ENCODE measurements at places on chromosomes 7 and 10. TPM values are rescaled to one million over a fixed set of nuclear protein-coding genes. Genes with fewer than 3 reads are reported as not detected.
A peak's percentile ranks its signal among the peaks of the same experiment; 100 is the strongest.

DNA sequence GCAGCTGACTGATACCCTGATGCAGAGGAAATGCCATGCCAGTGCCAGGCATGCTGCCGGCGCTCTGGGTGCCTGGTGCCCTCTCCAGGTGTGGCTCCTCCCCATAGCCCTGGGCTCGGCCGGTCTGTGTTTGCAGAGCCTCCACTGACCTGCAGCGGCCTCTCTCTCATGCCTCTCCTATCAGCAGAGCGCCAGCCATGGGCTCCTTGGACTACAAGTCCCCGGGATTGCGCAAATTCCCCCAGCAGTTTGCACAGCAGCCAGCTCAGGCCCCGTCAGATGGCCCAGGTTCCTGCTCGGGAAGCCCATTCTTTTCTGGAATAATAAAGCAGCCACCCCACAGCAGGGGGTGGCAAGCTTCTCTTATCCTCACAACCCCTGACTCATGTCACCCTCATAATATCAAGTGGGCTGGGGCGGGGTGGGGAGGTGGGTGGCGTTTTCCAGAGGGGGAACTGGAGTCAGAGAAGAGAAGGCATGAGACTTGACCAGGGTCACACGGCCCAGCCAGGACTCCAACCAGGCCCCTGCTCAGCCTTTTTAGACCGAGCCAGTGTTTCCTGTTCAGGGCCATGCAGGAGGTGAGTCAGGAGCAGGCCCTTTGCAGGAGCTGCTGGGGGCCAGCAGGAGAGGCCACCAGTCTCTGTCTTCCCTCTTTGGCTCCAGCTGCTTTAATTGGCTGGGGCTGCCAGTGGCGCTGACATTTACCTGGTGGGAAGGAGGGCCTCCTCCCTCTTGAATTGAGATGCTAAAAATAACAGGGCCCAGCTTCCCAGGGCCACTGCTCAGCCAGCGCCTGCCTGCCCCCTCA, 58.6 kb downstream of the ZMIZ1 start:
- no peaks in the 10 kb centered on the region for H3K4me1 ChIP-seq
- H3K36me3 ChIP-seq, result no peaks in the 10 kb centered on the region
- no peaks in the 10 kb centered on the region for H3K27me3 ChIP-seq
- DNase-seq, result no peak
- H3K27ac ChIP-seq, result no peak overlapping the region

Gene LIPN
- total RNA-seq, result not detected

Gene ARMS2
- total RNA-seq, result not detected

- H3K36me3 ChIP-seq, result no peaks in the 10 kb centered on the region
- no peak overlapping the region for H3K4me3 ChIP-seq
- H3K27me3 ChIP-seq, result peaks cover 11% of the 10 kb centered on the region
Measured at GRCh38 chr10:95741807-95742467, 14.0 kb upstream of the ENTPD1 start.

Gene TMEM72
- total RNA-seq, result not detected

GRCh38 chr7:111958896-111959295, 247.3 kb downstream of the DOCK4 start:
- no peaks in the 10 kb centered on the region for H3K4me1 ChIP-seq
- no peaks in the 10 kb centered on the region for H3K36me3 ChIP-seq
- H3K27me3 ChIP-seq, result peaks cover 1% of the 10 kb centered on the region
- H3K4me3 ChIP-seq, result no peak overlapping the region
- H3K27ac ChIP-seq, result no peak overlapping the region
- DNase-seq, result no peak

DNA sequence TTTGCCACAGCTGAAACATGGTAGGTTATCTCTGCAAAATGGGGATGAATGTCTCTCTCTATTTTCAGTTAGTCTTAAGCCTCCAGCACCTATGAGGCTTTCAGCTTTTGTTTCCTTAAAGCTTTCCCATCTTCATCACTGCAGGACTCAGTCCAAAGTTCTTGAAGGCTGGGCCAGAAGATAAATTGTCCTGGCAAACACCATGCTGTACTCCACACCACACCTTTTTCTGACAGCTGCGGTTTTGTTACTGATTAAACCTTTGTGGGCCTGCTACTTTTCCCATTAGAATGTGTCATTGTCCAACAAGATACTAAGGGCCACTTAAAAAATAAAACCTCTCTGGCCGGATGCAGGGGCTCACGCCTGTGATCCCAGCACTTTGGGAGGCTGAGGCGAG, 87.2 kb upstream of the A1CF start:
- no peak overlapping the region for H3K27ac ChIP-seq
- H3K27me3 ChIP-seq, result no peaks in the 10 kb centered on the region
- no peaks in the 10 kb centered on the region for H3K4me1 ChIP-seq
- DNase-seq, result no peak
- H3K4me3 ChIP-seq, result no peak overlapping the region

- no peak overlapping the region for H3K27ac ChIP-seq
- no peak for DNase-seq
- H3K4me1 ChIP-seq, result peaks cover 3% of the 10 kb centered on the region
- H3K36me3 ChIP-seq, result no peaks in the 10 kb centered on the region
Measured at GRCh38 chr7:21192657-21193056, 235.2 kb upstream of the SP4 start.

- peak overlapping the region; percentile 76 for H3K27ac ChIP-seq
- H3K4me1 ChIP-seq, result peaks cover 29% of the 10 kb centered on the region
- no peaks in the 10 kb centered on the region for H3K27me3 ChIP-seq
- no peak overlapping the region for H3K4me3 ChIP-seq
- no peaks in the 10 kb centered on the region for H3K36me3 ChIP-seq
- no peak for DNase-seq
Measured at GRCh38 chr7:106062521-106062931, 49.6 kb downstream of the SYPL1 start.

Gene ANKRD30A
- not detected for total RNA-seq

DNA sequence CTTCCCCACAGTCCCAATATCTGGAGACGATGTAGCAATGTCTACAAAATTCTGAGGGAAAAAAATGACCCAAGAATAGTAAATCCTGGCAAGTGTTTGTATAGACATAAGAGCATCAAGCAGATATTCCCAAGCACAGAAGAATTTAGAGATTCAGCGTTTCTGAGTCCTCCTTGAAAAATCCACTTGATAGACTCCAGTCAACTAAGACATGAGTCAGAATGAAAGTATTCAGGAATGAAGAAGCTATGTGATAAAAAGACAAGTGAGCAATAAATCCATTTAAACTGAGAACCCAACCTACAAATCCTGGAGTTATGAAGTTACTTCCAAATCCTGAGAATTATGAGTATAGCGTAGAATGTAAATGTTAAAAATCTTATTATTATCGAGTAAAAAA, 86.1 kb upstream of the NPY start:
- no peak overlapping the region for H3K27ac ChIP-seq
- no peaks in the 10 kb centered on the region for H3K27me3 ChIP-seq
- peaks cover 17% of the 10 kb centered on the region for H3K4me1 ChIP-seq

Gene CHST15
- total RNA-seq, result 0.47 TPM

DNA sequence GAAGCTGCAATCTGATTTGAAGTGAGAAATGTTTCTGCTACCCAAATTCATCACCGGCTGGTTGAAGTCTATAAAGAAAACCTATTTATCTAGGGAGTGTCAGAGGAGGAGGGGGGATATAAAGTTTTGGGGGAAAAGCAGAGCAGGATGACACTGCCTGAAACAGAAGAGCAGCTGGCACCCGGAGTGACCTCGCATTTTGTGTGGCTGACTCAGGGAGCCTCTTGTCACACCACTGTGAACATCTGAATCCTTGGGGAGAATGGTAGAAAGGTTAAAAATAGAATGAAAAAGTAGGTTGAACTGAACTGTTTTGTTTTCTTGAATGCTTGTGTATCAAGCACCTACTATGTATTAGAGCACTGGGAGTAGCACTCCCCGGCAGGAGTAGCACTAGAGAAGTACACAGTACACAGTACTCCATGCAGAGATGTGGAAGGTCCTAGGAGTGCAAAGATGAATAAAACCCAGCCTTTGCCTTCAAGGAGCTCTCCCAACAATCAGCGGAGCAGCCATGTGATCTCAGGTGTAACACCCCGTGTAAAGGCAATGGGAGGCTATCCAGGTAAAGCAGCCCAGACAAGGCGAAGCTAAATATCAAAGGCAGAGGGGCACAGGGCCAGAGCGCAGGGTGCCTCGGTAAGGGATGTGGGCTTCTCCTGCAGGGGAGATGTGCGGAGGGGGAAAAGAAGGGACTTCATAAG, 13.5 kb downstream of the CRTAC1 start:
- H3K36me3 ChIP-seq, result no peaks in the 10 kb centered on the region
- no peaks in the 10 kb centered on the region for H3K4me1 ChIP-seq
- DNase-seq, result no peak
- no peak overlapping the region for H3K27ac ChIP-seq
- no peak overlapping the region for H3K4me3 ChIP-seq

DNA sequence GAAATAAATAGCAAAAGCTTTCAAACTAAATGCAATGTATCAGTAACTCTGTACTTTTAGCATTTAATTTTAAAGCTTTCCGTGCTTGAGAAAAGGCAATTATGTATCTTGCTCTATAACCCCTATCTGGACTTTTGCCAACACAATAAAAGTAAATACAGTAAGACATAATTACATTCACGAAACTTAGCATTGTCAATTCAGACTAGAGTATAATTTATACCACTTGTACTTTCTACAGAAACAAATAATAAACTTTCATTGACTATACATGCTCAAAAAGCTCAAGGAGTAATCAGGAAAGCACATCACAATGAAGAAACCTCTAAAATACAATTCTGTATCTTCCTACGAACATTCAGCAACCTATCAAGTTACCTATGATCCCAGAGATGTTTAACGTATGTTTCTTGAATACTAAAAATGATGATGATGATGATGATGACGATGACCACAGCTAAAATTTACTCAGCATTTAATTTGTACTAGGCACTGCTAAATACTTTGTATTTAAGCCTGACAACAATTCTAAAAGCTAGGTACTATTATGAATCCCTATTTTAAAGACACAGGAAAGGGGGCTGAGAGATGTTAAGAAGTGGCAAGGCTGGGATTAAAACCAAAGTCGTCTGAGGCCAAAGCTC, 44.9 kb downstream of the MINDY3 start:
- H3K27me3 ChIP-seq, result no peaks in the 10 kb centered on the region
- no peak overlapping the region for H3K4me3 ChIP-seq
- H3K36me3 ChIP-seq, result peaks cover 29% of the 10 kb centered on the region
- no peak for DNase-seq

DNA sequence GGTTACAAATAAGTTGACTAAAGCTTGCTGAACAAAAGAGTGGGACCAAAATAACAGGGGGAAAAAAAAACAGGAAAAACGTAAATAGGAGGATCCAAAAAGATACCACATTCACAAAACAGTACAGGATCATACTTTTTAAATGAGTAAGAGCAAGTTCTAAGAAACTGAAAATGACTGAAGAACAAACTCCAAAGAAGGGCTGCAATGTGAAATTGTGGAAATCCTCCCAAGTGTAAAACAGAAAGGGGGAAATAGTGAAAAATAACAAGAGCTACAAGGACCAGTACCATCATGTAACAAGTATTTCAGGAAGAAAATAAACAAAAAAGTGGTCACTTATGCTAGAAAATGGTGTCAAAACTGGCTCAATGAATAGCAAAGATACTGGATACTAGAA, 46.3 kb downstream of the PDSS1 start:
- peaks cover 24% of the 10 kb centered on the region for H3K4me1 ChIP-seq
- H3K4me3 ChIP-seq, result no peak overlapping the region
- H3K27ac ChIP-seq, result peak overlapping the region; percentile 71

- no peak overlapping the region for H3K4me3 ChIP-seq
- no peak overlapping the region for H3K27ac ChIP-seq
- no peaks in the 10 kb centered on the region for H3K4me1 ChIP-seq
- DNase-seq, result no peak
Measured at GRCh38 chr7:19491821-19492452, 216.9 kb downstream of the POLR1F start.

Gene FGL2
- total RNA-seq, result not detected

DNA sequence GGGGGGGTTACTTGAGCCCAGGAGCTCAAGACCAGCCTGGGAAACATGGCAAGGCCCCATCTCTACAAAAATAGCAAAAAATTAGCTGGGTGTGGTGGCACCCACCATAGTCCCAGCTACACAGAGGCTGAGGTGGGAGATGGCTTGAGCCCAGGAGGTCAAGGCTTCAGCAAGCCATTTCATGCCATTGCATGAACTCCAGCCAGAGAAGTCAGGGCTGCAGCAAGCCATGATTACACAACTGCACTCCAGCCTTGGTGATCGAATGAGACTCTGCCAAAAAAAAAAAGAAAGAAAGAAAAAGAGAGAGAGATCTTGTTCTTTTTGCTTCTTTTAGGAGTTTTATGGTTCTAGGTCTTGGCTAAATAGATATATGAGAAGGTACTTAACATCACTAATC, 200.2 kb upstream of the PHYHIPL start:
- no peaks in the 10 kb centered on the region for H3K4me1 ChIP-seq
- no peaks in the 10 kb centered on the region for H3K36me3 ChIP-seq
- no peak overlapping the region for H3K4me3 ChIP-seq
- no peak for DNase-seq

Gene MICALL2
- 4.2 TPM for total RNA-seq

GRCh38 chr10:108901781-108902618, 1021.3 kb downstream of the XPNPEP1 start:
- DNase-seq, result no peak
- H3K27me3 ChIP-seq, result no peaks in the 10 kb centered on the region
- H3K4me3 ChIP-seq, result no peak overlapping the region
- H3K36me3 ChIP-seq, result no peaks in the 10 kb centered on the region
- no peaks in the 10 kb centered on the region for H3K4me1 ChIP-seq

Gene TMEM196
- not detected for total RNA-seq

- H3K4me3 ChIP-seq, result peak overlapping the region; percentile 94
- H3K4me1 ChIP-seq, result peaks cover 18% of the 10 kb centered on the region
- no peaks in the 10 kb centered on the region for H3K27me3 ChIP-seq
- DNase-seq, result peak; percentile 83
- H3K36me3 ChIP-seq, result peaks cover 2% of the 10 kb centered on the region
Measured at GRCh38 chr10:31759124-31759798, 169.4 kb downstream of the ARHGAP12 start.

Gene TAS2R5
- total RNA-seq, result 0.99 TPM

DNA sequence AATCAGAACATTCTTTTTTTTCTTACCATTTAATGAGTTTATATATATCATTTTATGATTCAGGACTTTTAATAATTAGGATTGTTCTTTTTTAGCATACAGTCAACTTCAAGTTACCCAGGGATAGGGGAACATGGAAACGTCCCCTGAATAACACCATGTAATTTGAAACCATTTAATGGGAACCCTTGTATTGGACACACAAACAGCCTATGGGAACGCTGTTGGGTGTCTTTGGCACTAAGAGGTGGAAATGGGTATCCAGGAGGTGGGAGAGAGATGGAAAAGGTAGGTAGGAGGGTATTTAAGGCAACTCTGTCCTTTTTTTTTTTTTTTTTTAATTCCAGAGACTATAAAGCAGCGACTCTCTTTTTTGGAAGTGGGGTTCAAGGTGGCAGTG, 2.6 kb downstream of the LUC7L2 start:
- no peak overlapping the region for H3K27ac ChIP-seq
- H3K4me1 ChIP-seq, result peaks cover 52% of the 10 kb centered on the region
- DNase-seq, result no peak
- peaks cover 34% of the 10 kb centered on the region for H3K36me3 ChIP-seq

- H3K27me3 ChIP-seq, result peaks cover 46% of the 10 kb centered on the region
- H3K4me1 ChIP-seq, result peaks cover 9% of the 10 kb centered on the region
- no peak overlapping the region for H3K4me3 ChIP-seq
Measured at GRCh38 chr10:91635401-91636400, 2.8 kb upstream of the PPP1R3C start.

Gene FAM25G
- not detected for total RNA-seq

- no peak for DNase-seq
- no peak overlapping the region for H3K27ac ChIP-seq
- H3K27me3 ChIP-seq, result no peaks in the 10 kb centered on the region
- peaks cover 6% of the 10 kb centered on the region for H3K36me3 ChIP-seq
- no peak overlapping the region for H3K4me3 ChIP-seq
- H3K4me1 ChIP-seq, result peaks cover 23% of the 10 kb centered on the region
Measured at GRCh38 chr7:23604296-23604640, 7.1 kb downstream of the CCDC126 start.

Gene DKK1
- total RNA-seq, result not detected

Gene PRKG1
- total RNA-seq, result not detected

Measured in activated naive CD4-positive, alpha-beta T cell treated with anti-CD3 and anti-CD28 coated beads for 36 hours (primary cell).